ENCODE measurements at places on chromosomes 1 and 21. TPM values are rescaled to one million over a fixed set of nuclear protein-coding genes. Genes with fewer than 3 reads are reported as not detected.

MPZL1 gene
- 99.4 TPM for total RNA-seq

LIPI gene
- not detected for total RNA-seq

OR10Z1 gene
- not detected for total RNA-seq

ADGRB2 gene
- total RNA-seq, result 3.1 TPM

KIF14 gene
- total RNA-seq, result 12.6 TPM

XPR1 gene
- 26.7 TPM for total RNA-seq

TIPRL gene
- 37.6 TPM for total RNA-seq

ARV1 gene
- total RNA-seq, result 12.5 TPM

BRDT gene
- not detected for total RNA-seq

GSTM5 gene
- total RNA-seq, result 1.6 TPM

TMEM50B gene
- 29.3 TPM for total RNA-seq

HNRNPCL4 gene
- not detected for total RNA-seq

AUNIP gene
- 4.8 TPM for total RNA-seq

AIM2 gene
- total RNA-seq, result not detected

CCDC190 gene
- 9.0 TPM for total RNA-seq

CYP4A22 gene
- not detected for total RNA-seq

FCRL4 gene
- not detected for total RNA-seq
